ENCODE measurements at places on chromosomes 16 and 17.
A peak's percentile ranks its signal among the peaks of the same experiment; 100 is the strongest.

DNA sequence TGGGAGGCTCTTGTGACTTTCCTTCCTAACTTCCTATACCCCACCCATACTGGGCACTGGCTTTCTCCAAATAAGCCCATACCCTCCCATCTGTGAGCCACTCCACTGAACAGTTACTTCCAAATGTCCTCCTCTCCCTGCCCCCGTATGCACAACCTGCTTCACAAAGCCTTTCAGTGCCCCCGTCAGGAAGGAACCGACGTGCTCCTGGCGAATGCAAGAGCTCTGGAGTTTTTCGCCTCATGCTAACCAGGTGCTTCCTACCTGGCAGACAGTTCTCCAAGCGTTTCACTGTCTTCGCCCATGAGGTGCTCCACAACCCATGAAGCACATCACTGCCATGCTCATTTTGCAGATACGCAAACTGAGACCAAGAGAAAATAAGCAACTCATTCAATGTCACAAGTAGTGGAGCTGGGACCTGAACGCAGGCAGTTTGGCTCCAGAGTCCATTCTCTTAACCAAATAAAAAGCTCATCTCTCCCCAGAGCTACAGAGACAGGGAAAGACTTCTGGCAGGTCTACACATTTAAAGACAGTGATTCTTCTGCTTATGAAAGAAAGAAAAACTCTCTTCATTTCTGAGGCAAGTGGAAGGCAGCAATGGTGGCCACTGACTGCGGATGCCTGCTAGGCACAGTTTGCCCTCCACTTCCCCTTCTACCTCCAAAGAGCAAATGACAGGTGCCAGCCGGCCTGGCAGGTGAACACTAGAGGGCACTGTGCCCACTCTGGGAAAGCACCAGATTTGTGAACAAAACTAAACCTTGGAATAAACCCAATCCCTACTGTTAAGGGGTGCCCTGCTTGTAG lies 23.8 kb downstream of the SPHK1 start:
- DNase-seq = peak; percentile 47

- no peak for DNase-seq
Measured at GRCh38 chr17:59335685-59336084, 4.2 kb downstream of the YPEL2 start.

DNA sequence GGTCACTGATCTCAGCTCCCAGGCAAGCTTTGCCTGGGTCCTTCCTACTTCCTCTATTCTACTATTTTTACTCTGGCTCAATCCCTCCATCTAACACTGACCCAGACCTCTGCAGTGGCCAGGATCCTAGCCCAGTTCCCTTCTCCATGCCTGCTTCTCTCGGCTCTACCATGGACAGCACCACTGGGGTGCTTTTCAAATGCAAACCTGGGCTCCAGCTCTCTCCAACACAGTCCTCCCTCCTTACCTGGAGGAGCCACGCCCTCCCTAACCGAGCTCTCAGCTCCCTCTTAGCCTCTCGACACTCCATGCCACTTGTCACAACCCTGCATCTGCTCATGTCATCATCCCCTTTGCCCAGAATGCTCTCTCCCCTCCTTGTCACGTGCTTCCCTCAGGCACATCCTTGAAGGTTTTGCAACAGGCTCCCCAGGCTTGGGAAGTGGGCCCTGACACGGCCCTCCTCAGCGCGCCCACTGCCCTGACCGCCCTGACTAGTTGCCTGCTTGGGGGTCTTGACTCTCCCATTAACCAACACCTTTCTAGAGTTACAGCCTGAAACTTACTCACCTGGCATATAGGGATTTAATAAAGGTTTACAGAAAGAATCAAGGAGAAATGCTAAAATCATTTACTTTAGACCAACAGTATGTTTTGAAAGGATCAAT lies 41.6 kb downstream of the MARF1 start:
- DNase-seq = no peak

DNA sequence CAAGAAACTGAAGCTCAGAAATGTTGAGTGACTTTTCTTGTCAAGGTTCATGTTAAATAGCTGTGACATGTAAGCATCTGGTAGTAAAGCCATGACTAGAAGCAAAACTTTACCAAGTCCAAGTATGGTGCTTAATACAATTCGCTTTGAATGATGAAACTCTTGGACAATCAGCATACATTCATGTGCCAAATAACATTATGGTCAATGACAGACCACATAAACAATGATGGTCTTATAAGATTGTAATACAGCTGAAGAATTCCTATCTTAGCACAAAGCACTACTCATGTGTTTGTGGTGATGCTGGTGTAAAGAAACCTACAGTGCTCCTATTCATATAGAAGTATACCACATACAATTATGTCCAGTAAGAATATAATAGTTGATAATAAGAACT lies 97.1 kb upstream of the RPRML start:
- DNase-seq = no peak

DNA sequence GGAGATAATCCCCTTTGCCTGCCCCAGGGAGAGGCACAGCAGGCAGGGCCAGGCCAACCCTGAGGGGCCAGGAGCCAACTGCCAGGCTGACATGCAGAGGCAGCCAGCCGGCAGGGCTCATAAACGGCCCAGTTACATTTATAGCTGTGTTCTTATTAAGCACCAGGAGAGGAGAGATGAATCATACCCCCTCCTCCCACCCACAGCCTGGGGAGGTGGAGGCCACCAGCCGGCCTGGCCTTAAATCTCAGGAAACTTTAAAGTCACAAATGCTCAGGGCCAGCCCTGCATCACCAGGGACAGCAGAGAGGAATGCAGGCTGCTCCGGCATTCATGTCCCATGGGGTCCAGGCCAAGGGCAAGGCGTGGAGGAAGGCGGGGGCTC lies 177.2 kb downstream of the TMEM132E start:
- DNase-seq = no peak

- DNase-seq = no peak
Measured at GRCh38 chr17:49587366-49588073, 11.8 kb downstream of the NXPH3 start.

DNA sequence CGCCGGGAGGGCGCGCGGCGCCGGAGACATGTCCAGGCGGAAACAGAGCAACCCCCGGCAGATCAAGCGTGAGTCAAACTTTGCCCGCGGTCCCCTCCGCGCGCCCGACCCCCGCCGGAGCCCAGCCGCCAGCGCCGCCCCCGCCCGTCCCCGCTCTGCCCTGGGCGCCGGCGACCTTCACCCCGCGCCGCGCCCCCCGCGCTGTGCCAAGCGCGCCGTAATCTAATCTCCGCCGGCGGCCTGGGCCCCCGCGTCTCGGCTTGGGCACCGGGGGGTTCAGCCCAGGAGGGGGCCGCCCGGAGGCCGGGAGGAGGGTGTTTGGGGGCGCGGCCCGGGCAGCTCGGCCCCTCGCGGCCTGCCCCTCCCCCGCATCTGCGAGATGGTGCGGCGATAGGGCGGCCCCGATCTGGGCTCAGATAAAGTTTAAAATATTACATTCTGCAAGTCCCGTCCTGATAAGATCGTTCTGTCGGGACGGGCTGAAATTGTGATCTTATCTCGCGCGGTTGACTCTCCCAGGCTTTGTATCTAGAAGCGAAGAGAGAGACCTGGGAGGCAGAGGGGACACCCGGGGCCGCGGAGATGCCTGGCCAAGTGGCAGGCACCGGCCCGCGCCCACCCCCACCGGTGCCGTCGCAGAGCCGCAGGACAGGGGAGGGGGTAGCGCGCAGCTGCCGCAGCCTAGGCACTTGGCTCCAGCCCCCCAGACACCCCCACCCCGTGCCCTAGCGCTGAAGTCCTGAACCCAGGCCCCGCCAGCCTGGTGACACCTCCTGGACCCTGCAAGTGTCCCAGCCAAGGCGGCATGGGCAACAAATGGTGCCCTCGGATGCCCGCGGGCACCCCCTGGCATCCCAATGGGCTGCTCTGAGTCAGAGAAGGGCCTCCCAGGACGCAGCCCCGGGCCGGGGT lies 787 bp downstream of the ZFPM1 start:
- DNase-seq = no peak

DNA sequence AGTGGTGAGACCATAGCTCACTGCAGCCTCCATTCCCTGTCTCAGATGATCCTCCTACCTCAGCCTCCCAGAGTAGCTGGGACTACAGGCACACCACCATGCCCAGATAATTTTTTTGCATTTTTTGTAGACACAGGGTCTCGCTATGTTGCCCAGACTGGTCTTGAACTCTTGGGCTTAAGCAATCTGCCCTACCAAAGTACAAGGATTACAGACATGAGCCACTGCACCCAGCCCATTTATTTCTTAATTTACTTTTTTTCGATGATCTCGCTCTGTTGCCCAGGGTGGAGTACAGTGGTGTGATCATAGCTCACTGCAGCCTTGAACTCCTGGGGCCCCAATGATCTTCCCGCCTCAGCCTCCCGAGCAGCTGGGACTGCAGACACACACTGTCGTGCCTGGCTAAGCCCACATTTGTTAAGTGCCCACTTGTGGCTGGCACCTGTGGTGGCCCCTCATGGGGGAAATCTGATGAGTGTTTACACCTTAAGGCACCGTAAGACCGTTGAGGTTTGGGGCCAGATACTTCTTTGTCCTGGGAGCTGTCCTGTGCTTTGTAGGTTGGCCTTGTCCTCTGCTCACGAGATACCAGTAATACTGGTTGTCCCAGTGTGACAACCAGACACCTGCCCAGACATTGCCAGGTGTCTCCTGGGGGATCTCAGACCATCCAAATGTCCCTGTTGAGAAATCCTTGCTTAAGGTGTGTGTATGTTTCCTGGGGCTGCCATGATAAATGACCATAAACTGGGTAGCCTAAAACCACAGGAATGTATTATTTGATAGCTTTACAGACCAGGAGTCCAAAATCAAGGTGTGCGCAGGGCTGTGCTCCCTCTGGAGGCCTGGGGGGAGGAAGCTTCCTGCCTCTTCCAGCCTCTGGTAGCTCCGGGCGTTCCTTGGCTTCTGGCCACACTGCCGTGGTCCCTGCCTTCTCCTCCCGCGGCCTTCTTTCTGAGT lies 141.4 kb upstream of the GSE1 start:
- DNase-seq = no peak

All from stimulated activated CD4-positive, alpha-beta T cell treated with anti-CD3 and anti-CD28 coated beads, Interleukin-15, amount 100 ng/mL, for 1 hour (primary cell).